ENCODE measurements at places on chromosomes 12 and 14. TPM values are rescaled to one million over a fixed set of nuclear protein-coding genes. Genes with fewer than 3 reads are reported as not detected.

GRCh38 chr12:25377469-25378177 is 126.9 kb upstream of the KRAS start:
- no peak for DNase-seq

- DNase-seq = peak; percentile 66
These were observed 55.1 kb downstream of the MED13L start for GRCh38 chr12:116222358-116222757.

DNA sequence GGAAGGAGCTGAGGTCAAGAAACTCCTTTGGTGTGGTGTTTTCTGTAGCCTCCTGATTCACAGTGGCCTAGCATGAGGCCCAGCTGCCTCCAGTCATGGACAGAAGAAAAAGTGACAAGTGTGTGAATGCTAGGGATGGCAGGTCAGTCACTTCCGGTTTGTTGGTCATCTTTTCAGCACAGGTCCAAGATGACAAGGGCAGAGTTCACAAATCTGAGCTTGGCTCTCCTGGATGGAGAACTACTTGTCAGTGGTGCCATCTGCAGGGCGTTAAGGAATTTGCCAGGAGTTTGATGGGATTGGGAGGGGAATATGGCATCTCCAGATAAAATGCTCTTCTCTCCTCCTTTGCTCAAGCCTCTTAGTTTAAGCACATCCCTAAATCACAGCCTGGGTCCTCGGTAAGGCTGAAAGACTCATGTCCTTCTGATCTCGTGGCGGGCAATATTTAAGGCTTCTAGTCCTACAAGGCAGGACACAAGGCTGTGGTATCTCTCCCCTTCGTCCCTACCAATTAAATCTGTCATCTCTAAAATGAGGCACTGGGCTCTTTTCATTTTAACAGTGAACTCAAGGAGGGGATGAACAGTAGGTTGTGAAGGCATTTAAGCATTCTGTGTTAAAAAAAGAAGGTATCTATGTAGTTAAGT is 10.0 kb downstream of the TUBA1B start:
- DNase-seq = no peak

DNA sequence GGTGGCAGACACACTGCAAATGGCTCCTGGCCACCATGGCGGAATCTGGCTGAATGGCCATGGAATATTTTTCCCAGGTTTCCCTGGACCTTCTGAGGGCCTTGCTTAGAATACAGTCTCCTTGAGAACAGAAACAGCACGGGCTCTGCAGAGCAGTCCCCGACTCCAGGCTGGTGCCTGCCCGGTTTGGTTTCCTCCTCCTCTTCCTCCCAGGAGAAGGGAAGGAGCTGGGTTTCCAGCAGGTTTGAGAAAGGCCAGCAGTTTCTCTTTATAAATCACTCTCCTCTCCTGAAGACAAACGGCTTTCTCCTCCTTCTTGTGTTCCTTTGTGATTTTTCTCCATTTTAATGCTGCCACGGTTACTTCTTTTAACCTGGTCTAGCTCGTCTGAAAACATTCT is 106.8 kb upstream of the RFLNA start:
- no peak for DNase-seq

DNA sequence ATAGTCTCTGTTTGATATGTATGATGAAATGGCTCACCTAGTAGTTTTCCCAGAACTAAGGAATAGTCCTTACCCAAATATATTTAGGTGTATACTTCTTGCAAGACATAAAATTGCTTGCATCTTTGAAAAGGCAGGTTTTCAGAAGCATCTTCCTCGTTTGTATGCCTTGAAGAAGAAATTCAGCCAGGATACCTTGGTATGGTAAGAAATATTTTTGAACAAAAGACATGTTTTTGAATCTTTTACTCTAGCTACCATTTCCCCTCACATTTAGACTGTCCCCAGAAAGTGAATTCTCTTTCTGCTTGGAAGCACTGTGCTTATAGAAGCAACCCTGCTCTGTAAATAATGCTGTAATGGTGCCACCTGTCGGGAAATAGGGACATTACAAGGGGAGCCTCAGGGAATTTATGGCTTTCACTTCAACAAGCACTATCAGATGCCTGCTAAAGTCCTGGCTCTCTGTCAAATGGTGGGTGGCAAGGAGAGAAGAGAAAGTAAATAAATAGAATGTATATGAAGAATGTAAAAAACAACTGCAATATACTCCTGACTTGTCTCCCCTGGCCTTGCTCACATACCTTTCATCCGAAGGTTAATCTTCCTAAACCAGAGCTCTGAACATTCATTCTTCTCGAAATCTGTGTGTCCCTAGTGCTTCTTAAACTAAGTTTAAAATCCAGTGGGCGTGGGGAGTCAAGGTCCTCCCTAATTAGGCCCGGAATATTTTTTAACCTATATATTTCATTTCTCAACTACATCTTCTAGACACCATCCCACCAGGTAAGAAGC is 6.1 kb downstream of the CCDC184 start:
- DNase-seq = no peak

GRCh38 chr14:104092931-104093365 is 7.4 kb downstream of the ASPG start:
- DNase-seq = no peak

- DNase-seq = no peak
These were observed 1258.0 kb downstream of the FSCB start for GRCh38 chr14:43249116-43249515.

DNA sequence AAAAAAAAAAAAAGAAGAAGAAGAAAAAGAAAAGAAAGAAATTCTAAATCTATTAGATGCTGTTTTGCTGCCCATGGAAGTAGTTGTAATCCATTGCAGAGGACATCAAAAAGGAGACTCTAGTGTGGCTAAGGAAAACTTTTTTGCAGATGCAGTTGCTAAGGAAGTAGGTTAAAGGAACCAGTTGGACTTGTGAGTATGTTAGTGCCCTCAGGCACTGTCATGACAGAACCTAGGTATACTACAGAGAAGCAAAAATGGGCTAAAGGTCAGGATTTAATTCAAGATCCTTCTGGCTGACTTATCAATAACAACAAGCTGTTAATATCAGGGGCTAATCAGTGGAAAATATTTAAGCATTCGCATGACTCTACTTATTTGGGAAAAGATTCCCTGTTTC is 1571.6 kb upstream of the FLRT2 start:
- no peak for DNase-seq

DNA sequence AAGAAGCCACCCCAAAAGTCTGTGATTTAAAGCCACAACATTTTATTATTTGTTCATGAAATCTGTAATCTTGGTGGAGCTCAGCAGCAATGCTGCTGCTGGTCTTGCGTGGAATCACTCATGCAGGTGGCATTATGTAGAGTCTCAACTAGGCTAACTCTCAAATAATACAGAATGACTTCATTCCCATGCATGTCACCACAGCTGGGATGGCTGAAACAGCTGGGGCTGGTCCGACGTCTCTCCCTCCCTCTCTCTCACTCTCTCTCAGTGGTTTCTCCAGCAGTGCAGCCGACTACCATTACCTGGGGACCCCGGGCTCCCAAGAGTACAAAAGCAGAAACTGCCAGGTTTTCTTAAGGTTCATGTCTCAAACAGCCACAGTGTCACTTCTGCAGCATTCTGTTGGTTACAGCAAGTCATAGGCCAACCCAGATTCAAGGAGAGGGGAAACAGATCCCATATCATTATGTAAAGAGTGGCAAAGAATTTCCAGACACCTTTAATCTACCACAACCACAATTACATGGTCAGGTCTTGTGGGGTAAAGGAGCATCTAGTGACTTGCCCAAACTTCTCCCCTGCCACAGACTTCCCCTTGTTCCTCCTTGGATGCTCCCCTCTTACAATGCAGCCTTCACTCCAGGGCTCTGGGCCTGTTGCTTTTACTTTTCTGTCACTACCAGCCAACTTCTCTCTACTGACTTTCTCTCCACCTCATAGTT is 192.0 kb upstream of the HMGA2 start:
- no peak for DNase-seq

PSMA3 gene
- total RNA-seq = 84.6 TPM

- DNase-seq = no peak
These were observed 108.7 kb downstream of the BTG1 start for GRCh38 chr12:92036771-92037453.

- no peak for DNase-seq
These were observed 5.0 kb downstream of the RNASE9 start for GRCh38 chr14:20555845-20556244.

GRCh38 chr12:54401119-54401518 is 16.6 kb upstream of the ZNF385A start:
- no peak for DNase-seq

CACNB3 gene
- total RNA-seq = 15.2 TPM

DNA sequence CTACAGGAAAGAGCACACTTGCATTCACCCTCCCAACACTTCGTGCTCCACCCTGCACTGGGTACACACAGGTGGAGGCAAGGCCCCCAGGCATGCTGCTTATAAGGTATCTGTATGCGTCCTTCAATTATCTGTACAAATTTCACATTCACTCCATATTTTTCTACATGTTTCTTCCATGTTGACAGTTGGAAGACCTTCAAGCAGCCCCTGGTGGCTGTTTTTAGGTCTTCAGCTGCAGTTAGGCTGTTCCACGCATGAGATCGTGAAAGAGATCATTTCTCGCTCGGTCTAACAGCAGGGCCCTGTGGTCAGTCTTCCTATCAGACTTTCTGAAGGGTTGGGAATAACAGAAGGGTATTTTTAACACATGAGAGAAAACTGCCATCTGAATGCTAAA is 47.1 kb downstream of the PLXNC1 start:
- DNase-seq = no peak

- no peak for DNase-seq
These were observed 5.4 kb upstream of the KRT72 start for GRCh38 chr12:52606581-52607218.

- DNase-seq = no peak
These were observed 10.0 kb downstream of the IFNG-AS1 start for GRCh38 chr12:67999244-67999643.

SIX6 gene
- total RNA-seq = not detected

INF2 gene
- 126 TPM for total RNA-seq

DNA sequence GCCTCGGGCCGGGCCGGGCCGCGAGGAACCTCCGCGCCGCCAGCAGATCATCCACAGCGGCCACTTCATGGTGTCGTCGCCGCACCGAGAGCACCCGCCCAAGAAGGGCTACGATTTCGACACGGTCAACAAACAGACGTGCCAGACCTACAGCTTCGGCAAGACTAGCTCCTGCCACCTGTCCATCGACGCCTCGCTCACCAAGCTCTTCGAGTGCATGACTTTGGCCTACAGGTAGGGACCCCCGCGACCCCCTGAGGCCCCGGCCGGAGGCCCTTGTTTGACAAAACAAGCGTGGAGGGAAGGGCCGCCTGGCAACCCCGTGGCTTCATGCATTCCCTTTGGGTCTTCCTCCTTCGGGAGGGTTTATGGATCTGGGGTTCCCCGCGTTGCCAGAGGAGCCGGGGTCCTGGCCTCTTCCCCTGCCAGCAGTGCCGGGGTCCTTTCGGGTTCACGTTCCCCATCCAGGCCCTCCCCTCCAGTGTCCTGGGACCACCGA is 526 bp downstream of the MLXIP start:
- peak; percentile 75 for DNase-seq

DNA sequence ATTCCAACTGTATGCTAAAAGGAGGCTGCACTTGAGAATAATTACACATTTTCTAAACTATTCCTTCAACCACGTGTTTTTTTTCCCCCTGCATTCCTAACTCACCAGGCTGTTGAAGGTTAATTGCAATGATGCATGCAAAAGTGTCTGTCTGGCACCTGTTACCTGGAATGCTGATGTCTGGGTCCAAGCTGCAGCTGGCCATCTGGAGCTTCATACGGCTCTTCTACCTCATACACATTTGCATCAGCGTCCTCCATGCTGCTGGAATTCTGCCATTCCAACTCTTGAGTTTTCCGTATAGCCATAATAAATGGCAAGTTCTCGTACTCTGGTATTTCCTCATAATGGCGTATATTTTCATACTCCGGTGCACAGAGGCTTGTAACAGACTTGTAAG is 8.6 kb downstream of the FGD6 start:
- no peak for DNase-seq

GRIP1 gene
- total RNA-seq = 14.3 TPM

GRCh38 chr12:60415351-60415750 is 819.5 kb downstream of the SLC16A7 start:
- DNase-seq = no peak

LBHD2 gene
- not detected for total RNA-seq

DNA sequence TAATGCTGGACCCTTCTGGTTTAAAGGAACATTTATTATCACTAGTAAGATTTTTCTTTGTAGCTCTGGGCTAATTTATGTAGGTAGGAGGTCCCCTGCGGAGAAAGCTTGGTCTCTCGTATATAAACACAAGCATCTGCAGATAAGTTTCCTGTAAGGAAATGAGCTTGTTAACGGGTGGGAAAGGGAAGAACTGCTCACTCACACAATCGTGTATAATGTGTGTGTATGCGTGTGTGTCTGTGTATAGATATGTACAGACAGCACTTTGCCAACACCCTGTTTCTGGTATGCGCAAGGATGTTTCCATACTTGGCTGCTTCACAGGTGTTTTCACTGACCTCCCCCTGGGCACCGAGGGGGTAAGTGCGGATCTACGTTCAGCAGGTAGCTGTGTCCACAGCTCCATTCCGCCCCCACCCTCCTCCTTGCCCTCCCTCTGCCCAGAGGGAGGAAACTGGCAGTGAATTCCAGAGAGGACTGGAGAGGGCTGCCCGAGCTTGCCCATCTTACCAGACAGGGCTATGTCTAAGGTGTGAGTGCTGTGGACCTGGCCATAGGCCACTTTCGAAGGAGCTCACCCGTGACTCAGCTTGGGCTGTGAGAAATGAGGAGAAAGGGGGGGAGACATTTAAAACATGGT is 65.2 kb downstream of the NINJ2 start:
- no peak for DNase-seq

DNA sequence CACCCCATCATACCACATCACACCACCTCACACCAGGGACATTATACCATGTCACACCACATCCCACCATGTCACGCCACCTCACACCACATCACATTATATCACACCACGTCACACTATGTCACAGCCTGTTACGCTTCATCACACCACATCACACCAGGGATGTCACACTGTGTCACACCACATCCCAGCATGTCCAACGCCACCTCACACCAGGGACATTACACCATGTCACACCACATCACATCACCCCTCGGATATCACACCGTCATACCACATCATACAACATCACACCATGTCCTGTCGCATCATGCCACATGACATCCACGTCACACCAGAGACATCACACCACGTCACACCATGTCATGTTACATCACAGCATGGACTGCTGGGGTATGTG is 235.5 kb downstream of the TMEM121 start:
- no peak for DNase-seq

DNA sequence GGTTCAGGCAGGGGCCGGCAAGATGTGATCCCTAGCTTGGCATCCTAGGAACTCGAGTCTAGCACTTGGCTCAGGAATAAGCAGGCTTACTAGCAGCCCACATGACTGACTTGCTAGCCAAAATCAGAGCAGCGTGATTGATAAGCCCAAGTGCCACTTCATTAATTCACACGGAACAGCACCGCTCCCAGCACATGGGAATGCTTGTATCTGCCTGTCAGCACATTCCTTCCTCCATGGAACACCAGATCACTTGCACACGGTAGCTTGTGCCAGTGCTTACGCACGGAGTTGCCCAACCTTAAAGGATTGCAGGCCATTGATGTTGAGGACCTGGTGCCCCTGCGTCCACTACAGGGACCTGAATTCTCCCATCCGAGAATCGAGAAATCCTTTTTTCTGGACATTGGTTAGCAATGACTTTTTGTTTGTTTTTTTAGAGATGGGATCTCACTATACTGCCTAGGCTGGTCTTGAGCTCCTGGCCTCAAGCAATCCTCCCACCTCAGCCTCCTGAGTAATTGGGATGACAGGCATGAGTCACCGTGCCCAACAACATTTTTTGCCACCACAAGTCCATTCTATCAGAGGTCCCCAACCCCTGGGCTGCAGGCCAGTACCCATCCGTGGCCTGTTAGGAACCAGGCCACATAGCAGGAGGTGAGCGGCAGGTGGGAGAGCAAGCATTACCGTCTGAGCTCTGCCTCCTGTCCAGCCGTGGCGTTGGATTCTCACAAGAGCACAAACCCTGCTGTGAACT is 30.6 kb upstream of the TSPAN9 start:
- DNase-seq = no peak

Measured in suprapubic skin (tissue), 4 donors.